ENCODE measurements at places on chromosomes 2 and 18.

DNA sequence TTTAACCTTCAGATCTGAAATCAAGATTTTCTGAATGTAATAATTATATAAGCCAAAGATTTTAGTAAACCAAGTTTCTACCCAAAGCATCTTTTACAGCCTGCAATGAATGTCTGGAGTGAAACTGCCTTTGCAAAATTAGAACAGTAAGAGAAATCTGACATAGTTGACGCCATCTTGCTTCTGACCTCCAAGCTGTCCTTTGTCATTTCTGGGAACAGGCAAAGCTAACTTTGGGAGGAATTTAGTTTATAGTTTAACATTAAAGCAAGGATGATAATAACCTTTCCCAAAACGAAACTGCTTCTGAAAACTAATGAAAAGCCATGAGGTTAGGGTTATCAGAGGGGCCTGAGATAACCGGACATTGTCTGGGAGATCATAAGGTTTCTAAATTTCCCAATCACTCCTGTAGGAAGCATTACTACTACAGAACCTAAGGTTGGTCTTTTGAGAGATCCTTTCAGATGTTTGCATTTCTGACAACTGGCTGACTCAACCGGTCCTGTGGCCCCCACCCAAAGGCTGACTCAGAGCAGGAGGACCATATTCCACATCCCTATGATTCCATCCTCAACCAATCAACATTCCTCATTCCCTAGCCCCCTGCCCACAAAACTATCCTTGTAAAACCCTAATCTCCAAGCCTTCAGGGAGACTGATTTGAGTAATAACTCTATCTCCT lies 124.5 kb downstream of the TMEM131 start:
- no peak for DNase-seq

DNA sequence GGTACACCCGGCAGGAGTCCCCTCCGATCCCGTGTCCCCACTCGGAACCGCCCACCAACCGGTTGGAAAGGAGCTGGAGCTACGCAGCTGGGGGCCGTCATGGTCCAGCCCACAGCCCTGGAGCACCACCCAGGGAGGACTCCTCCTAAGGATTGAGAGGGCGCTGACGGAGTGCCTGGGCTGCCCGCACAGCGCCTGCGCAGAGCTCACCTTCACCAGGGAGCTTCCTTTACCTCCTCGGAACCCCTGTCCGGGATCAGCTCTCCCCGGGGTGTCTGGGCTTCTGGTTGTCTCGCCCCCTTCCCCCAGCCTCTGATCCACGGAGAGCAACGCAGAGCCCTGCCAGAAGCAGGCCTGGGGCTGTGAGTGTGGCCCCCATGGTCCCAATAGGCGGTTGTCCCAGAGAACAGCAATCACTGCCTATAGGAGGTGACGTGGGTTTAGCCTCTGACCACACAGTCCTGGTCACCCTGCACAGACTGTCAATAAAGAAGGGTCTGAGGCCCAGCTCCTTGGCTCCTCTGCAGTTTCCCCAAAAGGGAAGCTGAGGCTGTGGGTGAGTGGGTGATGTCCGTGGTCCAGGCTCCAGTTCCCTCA lies 14.6 kb downstream of the ALPG start:
- DNase-seq: no peak

DNA sequence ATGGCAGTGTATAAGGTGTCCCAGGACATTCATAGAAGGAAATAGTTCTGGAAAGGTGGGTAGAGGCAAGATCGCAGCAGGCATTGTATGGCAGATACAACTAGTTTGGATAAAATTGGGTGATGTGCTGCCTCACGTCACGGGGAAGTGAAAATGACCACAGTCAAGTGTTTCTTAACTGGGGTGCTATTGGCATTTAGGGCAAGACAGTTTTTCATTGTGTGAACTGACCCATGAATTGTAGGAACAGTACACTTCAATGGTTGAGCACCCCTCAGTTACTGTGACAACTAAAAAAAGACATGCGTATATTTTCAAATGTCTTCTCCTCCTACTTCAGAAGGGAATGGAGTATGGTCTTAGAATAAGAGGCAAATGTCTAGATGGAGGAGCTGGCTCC lies 22.3 kb upstream of the CYRIA start:
- no peak for DNase-seq

DNA sequence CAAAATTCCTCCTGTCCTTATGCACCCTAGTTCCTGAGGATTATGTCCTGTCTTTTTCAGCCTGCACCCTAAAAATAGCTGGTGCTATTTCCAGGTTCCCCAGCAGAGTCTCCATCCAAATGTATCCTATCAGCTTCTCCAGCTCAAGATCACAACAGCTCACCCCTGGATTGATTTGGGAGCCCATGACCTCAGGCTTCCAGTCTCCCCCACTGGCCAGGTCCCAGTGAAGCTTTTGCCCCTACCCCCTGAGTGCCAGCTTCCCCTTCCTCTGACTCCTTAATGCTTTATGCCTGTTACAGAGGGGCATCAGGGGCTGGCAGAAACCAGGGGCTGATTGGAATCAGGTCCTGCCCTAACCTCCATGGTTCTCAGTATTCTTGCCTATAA lies 76.9 kb upstream of the DAPL1 start:
- DNase-seq: no peak

DNA sequence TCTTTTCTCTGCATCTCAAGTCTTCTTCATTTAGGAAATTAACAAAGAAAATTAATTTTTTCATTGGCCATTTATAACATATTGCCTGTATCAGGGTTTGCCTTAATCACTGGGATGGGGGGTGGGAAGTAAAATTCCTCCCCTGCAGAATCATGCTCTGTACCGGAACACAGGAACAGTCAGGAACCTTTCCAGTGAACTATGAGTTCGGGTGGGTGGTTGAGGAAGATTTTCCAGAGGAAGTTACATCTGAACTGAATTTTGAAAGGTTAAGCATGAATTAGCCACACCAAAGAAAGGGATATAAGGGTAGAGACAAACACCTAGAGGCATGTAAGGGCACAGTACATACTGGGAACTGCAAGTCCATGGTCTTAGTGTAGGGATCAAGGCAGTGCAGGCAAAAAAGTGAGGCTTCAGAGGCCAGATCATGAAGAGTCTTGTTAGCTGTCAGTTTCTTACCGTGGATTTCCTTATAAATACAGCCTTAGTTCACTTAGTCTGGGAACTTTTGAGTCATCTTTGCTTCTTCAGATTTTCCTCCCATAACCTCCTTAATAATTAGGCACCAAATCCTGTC lies 55.6 kb downstream of the FAM117B start:
- DNase-seq: no peak

DNA sequence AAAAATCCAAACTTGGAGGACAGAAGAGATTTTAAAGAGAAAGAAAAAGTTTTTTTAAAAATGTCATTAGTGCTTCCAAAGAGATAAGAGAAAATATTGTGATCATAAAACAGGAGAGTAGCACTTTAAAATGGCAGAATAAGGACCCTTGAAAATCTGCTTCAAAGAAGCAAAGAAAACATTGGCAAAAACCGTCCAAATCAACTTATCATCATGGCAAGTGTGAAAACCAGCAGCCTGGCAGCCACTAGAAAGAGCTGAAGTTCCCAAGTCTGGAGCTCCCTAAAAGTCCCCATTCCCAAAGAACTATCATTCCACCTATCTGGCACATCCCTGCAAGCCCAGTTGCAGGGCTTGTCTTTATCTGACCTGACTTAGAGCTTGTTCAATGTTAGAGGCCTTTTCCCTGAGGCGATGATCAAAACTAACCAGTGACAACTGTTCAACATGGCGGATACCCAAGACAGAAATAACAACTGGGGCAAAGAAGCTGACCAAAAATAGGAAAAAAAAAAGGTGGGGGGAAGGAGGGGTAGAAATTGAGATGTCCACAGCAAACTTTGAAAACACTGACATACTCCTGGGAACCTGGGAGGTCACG lies 24.6 kb upstream of the RNU4ATAC start:
- DNase-seq: no peak

DNA sequence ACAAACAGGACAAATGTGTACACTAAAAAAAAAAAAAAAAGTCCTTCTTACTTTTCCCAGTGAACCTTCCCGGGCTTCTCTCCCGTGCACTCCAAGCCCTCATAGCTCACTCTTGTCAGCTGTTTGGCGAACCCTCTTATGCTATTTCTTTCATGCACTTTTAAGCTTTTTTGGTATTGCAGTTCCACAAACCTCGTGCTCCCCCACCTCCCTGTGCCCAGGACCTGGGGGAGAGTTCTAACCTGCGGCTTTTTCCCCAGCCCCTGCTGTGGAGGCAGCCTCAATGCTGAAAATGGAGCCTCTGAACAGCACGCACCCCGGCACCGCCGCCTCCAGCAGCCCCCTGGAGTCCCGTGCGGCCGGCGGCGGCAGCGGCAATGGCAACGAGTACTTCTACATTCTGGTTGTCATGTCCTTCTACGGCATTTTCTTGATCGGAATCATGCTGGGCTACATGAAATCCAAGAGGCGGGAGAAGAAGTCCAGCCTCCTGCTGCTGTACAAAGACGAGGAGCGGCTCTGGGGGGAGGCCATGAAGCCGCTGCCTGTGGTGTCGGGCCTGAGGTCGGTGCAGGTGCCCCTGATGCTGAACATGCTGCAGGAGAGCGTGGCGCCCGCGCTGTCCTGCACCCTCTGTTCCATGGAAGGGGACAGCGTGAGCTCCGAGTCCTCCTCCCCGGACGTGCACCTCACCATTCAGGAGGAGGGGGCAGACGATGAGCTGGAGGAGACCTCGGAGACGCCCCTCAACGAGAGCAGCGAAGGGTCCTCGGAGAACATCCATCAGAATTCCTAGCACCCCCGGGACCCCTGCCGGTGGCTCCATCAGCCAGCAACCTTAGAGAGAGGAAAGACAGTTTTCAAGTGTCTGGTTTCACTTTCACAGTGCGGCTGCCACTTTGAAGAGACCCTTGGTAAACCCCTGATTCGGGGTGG lies 826 bp downstream of the KCNE4 start:
- DNase-seq: no peak
